ENCODE measurements at places on chromosomes 2 and 18. TPM values are rescaled to one million over a fixed set of nuclear protein-coding genes. Genes with fewer than 3 reads are reported as not detected.

- no peak for DNase-seq
Observed at GRCh38 chr2:67880291-67880761, 182.5 kb downstream of the C1D start.

- DNase-seq: no peak
Observed at GRCh38 chr18:57776354-57776753, 26.8 kb downstream of the ATP8B1 start.

DNA sequence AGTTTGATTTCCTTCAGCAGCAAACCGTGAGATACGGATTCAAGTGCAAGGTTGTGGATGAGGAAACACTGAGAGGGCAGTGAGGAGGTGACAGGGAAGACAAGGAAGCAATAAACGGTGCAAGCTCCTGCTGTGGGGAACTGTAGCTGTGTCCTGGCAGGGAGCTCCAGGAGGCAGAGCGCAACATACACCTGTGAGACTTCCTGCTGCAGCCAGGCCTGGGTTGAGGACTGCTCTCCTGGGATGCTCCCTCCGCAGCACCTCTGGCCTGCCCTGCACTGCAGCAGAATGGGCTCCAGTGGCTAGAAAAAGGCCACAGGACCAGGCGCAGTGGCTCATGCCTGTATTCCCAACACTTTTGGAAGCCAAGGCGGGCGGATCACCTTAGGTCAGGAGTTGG is 85.5 kb downstream of the MRO start:
- DNase-seq: no peak

The VWC2L gene
- total RNA-seq: not detected

GRCh38 chr2:60488291-60488690 is 65.2 kb downstream of the BCL11A start:
- DNase-seq: no peak

DNA sequence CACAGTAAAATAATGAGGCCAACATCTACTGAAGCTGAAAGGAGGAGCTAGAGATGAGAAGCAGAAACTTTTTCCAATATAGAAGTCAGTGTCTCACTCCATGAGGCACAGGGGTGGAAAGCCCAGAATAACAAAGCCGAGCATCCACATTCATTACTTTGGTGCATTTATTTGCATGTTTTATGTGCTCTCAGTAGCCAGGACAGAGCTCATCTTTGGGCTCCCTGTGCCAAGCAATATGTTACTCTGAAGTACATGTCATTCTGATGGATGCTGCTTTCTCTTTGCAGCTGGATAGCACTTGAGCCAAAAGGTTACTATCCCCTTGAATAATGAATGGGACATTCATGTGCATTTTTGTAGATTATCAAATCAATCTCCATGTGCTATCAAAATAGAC is 338.6 kb upstream of the SOX11 start:
- no peak for DNase-seq

The ELOA2 gene
- not detected for total RNA-seq

Data from urinary bladder (tissue), 4 donors.